Fibroblast of skin of scalp (primary cell): ENCODE measurements at places on chromosomes 4 and X.

GRCh38 chr4:161762796-161763195, 401.0 kb downstream of the FSTL5 start:
- peak; percentile 61 for DNase-seq

DNA sequence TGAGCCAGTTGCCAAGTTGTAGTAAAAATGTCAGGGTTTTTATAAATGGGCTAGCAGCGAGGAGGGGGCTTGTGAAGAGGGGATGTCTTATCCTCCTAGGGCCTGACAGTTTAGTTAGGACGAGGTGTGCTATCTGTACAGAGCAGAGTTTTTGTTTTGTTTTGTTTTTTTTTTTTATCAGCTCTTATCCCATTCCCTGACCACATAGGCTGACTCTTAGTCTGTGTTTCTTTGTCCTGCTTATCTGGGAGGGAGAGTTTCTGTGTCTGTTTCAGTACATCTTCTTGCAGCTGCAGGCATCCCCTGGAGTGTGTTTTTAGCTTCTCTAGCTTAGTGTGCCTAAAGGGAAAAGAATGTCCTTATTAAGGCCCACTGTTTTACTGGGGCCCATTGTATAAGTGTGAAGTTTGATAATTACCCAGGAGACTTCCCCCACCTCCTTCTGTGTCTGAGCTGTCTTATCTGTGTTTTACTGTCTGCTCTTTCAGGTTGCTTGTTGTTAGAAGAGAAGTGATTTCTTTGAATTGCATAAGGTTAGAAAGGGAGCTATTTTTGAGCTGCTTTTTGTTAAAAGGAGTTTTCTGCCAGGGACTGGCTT, 32.0 kb downstream of the PAGE2 start:
- no peak for DNase-seq

GRCh38 chrX:149222040-149222439, 283.1 kb downstream of the IDS start:
- DNase-seq, result no peak

DNA sequence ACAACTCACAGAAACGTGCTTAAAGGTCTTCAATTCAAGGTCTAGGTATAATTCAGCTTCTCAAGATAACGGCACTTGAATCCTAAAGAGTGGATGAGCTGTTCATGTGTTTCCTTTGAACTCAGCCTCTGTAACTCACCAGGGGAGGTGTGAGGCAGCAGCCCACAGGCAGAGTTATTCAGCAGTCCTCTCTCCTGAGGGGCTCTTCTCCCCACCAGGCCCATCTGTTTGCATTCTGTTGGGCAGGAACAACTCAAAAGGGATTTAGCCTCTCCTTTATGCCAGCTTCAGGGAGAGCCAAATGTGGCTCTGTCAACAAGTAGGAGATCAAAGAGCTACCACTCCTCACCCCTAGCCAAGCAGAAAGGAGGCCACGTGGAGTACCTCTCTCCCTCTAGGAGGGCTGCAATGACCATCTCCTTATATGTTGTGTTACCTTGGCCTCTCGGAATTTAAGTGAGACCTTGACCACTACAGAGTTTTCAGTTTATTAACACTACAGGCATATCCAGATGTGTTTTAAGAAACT, 151.2 kb downstream of the SPATA18 start:
- DNase-seq, result no peak

DNA sequence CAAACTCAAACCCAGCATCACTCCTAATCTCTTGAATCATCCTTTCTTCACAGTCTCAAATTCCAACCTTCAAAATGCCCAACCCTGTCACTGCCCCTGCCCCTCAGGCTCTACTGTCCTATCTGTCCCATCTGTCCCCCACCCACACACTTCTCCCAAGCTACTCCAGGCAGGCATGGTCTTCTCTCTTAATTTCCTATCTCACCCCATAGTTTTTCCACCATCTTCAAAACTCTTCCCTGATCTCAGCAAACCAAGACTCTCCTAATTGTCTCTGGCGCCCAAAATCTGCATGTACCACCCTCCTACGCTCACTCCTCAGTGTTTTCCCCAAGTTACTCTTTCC, 644 bp downstream of the LAMP2 start:
- DNase-seq, result no peak

- DNase-seq, result no peak
Measured at GRCh38 chrX:105515561-105515960, 295.1 kb upstream of the TEX13A start.

DNA sequence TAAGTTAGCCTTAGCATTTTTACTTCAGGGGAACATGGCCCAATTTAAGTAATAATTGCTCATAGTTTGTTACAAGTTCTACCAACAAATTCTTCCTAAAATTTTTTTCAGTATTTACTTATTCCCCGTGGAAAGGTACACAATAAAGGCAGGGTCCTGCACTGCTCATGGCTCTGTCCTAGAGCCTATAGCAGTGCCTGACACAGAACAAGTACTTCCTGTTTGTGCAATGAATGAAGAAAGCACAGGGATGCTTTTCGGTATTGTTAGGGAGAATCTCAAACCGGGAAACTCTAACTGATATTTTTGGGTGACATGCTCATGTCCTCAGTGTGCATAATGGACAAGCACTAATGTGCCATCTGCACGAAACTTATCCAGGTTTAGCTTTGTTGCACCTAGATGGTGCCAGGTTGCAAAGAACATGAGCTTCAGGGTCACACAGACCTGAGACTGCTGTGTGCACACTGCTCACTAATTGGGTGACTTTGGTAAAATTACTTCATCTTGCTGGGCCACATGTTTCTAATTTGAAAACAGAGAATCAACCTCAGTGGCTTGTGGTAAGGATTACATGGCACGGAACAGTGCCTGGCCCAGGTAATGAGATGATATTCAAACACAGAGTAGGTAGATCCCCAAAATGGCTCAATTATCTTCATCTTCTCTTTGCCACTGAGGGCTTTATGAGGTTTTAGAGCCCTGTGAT, 175.8 kb upstream of the NPY2R start:
- DNase-seq, result no peak

DNA sequence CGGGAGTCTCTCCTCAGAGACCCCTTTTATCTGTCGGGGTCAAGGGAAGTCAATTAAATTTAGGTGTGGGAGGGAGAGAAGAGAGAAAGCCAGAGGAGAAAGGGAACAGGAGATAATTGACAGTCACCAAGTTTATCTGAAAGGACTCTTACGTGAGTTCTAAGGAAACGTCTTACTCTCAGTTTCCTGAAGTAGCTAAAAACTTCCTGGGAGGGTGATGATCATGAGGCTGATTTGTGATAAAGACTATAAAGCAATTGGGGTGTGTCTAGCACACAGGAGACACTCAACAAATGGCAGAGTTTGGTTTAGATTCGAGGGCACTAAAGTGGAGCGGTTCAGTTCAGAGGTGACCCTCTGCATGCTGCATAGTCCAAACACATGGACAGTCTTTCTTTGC, 254.1 kb downstream of the FBXW7 start:
- DNase-seq, result no peak
